CD4-positive, alpha-beta T cell treated with Interleukin-17A for 1 hour (primary cell): ENCODE measurements at places on chromosomes 2 and 18.

DNA sequence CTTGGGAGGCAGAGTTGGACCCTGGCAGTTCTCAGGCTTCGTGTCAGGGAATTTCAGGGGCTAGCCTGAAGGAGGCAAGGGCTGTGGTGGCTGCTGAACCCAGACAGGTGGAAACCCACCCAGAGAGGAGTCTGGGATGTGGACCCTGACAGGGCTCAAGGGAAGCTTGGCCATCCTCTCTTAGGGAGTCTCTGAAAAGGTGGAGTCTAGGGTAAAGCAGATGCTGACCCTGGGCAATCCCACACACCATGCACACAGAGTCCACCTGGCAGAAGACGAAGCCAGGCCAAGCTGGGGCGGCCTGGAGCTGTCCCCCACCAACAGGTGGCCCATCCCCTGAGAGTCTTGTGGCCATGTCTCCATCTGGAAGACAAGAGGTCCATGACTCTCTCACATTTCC lies 41.2 kb upstream of the TEX51 start:
- DNase-seq, result no peak

GRCh38 chr2:239881561-239882320 lies 143.4 kb downstream of the NDUFA10 start:
- no peak for DNase-seq

DNA sequence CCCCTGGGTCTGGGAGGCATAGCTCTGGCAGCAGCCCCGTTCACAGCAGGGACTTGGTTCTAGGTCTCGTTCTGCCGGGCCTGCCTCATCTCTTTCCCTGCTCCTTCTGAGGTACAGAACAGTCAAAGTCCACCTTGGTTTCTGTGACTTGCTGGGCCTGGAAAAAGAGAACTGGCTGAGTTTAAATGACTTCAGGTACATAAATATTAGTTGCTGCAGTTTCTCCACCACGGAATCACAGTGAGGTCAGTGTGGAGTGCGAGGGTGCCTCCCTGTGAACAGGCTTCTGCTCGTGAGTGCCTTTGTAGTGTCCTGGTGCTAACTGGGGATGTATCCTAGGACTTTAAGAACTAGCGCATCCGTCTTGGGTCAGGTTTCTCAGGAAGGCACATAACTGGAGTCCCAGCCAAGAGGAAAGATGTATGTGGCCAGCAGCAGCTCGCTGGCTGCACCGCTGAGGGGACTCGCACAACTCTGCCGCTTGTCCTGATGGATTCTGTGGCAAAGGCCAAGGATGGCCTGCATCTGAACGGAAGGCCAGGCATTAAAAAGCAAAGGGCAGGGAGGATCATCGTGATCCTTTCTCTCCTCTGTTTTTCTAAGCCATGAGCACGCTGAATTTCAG lies 188.6 kb downstream of the SH3RF3 start:
- no peak for DNase-seq

GRCh38 chr2:152067823-152068222 lies 31.0 kb downstream of the CACNB4 start:
- no peak for DNase-seq

GRCh38 chr2:160010361-160011145 lies 51.9 kb downstream of the PLA2R1 start:
- no peak for DNase-seq

GRCh38 chr2:100186126-100186525 lies 43.7 kb upstream of the AFF3 start:
- DNase-seq, result no peak

- no peak for DNase-seq
Measured at GRCh38 chr2:61718965-61719364, 134.9 kb downstream of the FAM161A start.

GRCh38 chr18:34224423-34225217 lies at the start of gene NOL4:
Gene NOL4, minus strand, starts transcription at chr18:34224913. Its CDS starts 1,660 bp downstream, at chr18:34223253.
- no peak for DNase-seq

- no peak for DNase-seq
Measured at GRCh38 chr2:236776695-236777251, 207.1 kb downstream of the ACKR3 start.

- DNase-seq, result no peak
Measured at GRCh38 chr2:108960006-108960405, 29.0 kb downstream of the EDAR start.

DNA sequence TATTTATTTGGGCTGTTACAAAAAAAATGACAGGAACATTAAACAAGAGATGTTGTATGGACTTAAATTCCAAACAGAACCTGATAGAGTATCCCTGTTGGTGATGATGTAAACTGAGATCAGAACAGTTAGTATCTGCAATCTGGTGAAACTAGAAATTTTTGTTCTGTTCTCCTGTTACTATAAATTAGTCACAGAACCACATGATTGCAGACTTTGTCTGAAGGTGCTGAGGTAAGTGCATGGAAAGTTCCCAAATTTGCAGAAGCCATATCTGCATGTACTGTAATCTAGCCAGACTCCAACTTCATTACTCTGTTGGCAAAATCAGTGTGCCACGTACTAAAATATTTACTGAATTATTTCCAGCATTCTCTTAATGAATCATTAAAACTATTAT lies 516.3 kb upstream of the FSIP2 start:
- no peak for DNase-seq

DNA sequence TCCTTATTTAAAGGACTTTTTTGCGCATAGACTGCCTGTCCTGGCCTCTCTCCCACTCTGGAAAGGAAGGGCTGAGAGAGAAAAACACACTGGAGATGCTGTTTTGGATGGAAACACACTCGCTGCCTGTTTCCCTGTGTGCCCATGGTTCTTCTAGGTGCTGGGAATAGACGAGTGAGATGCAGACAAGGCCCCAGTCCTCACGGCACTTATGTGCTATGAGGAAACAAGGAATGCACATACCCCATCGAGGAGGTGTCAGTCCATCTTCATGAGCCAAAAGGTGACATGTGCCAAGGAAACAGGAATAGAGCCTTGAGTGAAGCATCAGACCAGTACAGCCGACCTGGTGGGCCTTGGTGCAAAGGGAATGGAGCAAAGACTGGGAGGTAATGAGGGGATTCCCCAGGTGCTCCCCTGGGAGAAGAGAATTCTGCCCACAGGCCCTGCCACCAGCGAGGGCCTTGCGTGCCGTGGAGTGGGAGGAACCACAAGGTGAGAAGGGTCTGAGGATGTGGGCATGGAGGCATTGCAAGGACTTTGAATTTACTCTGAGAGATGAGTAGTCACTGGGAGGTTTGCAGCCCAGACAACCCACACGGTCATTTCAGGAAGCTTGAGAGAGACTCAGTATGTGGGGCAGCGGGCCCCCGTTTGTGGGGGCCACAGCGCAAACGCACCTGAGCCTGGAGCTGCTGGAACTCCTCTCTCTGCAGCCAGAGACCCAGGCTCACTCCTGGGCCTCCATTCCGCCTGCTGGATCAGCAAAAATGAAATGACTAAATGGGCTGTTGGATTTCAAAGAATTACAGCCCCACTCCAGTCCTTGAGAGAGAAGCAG lies 197.5 kb upstream of the COPS8 start:
- DNase-seq, result no peak

DNA sequence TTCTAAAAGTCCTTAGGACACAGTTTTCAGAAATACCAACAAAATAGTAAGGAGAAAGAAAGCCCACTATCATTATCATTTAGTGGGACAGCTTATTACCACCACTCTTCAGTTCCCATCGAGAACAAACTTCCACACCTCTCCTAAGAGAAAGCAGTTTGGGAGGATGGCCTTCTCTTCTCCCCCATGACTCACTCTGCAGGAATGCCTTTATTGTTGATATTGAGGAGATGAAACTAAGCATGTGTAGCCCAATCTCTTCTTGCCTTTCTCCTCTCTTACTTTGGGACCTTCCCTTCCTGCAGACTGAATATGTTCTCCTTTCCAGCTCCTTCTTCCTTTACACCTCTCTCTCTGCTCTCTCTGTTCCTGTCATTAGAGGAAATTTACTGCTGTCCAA lies 30.0 kb upstream of the ERMN start:
- no peak for DNase-seq

- DNase-seq, result no peak
Measured at GRCh38 chr2:53740170-53740569, 27.4 kb upstream of the CHAC2 start.

DNA sequence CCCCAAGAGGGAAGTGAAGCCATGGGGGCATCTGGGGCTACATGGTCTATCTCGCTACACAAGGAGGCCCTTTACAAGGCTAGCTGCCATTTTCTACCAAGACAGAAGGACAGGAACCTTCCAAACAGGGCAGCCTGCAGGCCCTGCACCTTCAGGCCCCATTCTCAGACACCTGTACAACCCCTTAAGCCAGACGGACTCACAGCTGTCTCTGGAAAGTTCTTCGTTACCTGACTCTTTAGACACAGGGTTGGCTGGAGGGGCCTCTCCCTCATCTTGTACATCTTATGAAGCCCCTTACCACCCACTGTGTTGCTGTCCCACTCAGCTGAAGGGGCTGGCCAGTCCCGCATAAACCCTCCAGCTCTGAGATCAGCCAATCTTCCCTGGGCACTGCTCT lies 17.2 kb downstream of the TMEM127 start:
- no peak for DNase-seq

GRCh38 chr2:218193701-218194100 lies 23.3 kb upstream of the ARPC2 start:
- no peak for DNase-seq

GRCh38 chr18:28088477-28088876 lies 88.5 kb downstream of the CDH2 start:
- no peak for DNase-seq

DNA sequence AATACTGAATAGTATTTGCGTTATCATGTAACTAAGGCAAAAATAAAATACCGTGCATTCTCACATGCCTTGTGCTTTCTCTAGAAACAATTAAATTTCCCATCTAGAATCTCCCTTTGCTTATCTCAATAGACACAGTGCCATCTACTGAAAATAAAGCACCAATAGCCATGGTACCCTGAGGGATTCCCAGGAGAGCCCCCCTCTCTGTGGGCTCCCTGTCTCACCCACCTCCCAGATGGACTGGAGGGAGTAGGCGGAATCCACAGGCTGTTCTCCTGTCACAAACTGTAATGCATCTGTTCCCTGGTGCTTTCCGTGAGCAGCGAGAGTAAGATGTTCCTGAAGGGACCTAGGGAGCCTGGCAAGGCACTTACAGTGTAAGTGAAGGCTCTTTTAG lies 112.4 kb upstream of the UPP2 start:
- DNase-seq, result no peak

- DNase-seq, result no peak
Measured at GRCh38 chr2:42928161-42928691, 135.8 kb upstream of the HAAO start.

DNA sequence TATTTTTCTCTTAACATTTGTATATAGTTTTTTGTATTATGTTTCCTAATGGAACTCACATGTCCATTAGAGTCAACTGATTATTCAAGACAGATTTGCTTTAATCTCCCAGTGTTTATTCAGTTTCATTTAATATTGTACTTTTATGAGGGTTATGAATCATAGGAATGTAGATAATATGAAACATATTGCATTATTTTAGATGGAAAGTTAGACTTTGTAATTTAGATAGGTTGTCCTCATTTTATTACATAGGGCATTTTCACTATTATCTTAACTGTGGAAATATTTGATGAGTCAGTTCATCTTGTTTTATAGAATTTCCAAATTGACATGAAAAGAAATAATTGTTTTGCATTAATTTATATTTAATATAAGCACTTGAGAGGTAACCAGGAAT lies 240.8 kb downstream of the PLCL1 start:
- DNase-seq, result no peak

- DNase-seq, result no peak
Measured at GRCh38 chr2:27350106-27350693, 6.4 kb downstream of the GTF3C2 start.

DNA sequence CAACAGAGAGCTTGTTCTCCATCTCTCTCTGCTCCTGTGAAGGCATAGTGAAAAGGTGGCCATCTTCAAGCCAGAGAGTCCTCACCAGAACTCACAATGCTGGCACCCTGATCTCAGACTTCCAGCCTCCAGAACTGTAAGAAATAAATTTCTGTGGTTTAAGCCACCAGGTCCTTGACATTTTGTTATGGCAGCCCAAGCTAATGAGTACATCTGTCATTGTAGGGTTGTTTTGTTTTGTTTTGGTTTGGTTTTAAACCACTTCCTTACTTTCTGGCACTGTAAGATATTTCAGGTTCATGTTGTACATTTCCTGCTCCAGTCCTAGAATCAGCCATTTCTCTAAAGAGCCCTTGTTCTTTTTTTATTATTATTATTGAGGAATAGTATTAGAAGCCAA lies 171.2 kb downstream of the CPS1 start:
- no peak for DNase-seq

DNA sequence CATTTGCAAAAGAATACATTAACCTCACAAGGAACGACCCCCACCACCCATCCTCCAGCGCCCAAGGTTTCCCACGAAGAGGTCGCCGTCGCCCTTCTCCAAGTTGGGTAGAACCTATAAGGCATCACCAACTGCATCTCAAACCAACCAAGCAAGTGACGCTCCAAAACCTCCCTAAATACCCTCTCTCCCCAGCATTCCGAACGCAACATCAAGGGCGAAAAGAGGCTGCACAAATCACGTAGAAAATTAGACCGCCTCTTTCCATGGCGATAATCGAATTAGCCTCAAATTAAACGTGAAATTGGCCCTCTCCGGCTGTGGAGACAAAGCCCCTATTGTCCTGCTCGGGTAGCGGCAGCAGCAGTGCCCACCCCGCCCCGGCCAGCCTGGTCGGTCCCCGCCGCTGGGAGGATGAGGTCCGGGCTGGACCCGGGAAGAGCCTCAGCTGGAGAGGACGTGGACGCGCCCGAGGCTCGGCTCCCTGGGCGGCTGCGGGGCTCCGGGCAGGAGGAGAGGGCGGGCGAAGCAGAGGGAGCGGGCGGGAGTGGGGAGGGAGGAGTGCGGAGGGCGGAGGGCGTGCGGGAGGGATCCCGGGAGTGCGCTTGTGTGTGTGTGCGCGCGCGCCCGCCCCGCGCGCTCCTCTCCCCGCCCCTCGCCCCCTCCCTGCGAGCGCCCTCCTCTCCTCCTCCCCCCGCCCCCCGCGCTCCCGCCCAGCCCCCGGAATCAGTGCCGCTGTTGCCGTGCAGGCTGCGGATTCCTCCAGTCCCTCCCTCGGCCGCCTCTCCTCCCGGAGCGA lies at the start of gene SPTBN1:
Gene SPTBN1 (plus strand): TSS at position 765 of the 799 bp plus-strand sequence. CDS start 70,092 bp downstream, outside the sequence.
- peak; percentile 8 for DNase-seq

GRCh38 chr18:54734059-54734458 lies 94.2 kb upstream of the RAB27B start:
- no peak for DNase-seq

- no peak for DNase-seq
Measured at GRCh38 chr2:130391872-130392670, 36.2 kb downstream of the PTPN18 start.

DNA sequence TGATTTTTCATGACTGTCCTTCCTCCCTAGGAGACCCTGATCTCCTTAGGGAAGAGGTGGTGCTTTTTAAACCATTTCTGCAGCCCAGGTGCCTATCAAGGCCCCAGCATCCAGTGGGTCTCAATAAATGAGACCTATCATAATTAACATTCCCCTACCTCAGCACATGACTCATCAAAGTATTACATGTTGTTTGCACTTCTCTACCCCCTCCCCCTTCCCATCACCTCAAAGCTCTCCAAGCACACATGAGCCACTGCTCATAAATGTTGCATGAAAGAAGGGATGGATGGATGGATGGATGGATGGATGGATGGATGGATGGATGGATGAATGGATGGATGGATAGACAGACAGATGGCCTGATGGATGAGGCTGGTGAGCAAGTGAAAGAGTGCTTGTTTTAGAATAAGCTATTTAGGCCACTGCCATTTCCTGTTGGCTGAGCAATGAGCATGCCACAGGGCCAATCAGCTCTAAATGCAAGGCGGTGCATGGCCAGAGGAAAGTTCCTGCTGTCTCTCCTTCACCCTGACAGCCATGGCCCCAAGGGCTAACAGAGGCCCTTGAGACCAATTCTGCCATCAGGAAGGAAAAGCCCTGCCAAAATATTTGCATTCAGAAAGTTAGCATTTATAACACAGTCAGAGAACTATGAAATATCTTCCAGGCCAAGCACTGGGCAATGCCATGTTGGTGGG lies 20.9 kb upstream of the STEAP3 start:
- DNase-seq, result no peak
